ENCODE measurements at places on chromosomes 4 and X. TPM values are rescaled to one million over a fixed set of nuclear protein-coding genes. Genes with fewer than 3 reads are reported as not detected.

DNA sequence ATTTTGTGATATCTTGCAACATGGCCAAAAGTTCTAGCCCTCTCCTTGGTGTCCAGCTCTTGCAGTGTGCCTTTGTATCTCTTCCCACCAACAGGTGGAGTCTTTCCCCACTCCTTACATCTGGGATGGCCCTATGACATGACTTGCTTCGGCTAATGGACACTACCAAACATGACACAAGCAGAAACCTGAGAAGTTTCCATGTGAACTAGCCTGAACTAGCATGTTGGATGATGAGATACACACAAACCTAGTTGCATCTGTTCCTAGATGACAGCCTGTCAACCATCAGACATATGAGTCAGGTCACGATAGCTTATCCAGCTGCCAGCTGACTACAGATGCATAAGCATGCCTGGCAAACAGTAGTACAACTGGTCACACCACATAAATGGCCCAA, 207.5 kb upstream of the FTHL17 start:
- peak; percentile 15 for DNase-seq

GRCh38 chr4:7539659-7540058, 104.9 kb upstream of the PSAPL1 start:
- DNase-seq: peak; percentile 54

The TMPRSS11F gene
- not detected for total RNA-seq

GRCh38 chr4:174383783-174384182, 100.1 kb downstream of the CEP44 start:
- no peak for DNase-seq

The UXT gene
- total RNA-seq: 97.5 TPM

The PDGFRA gene
- 18.0 TPM for total RNA-seq

Data from SJSA1 (cell line).